ENCODE measurements at places on chromosomes 5 and 9.

- no peak for DNase-seq
Observed at GRCh38 chr5:54317511-54318260, 7.3 kb upstream of the ARL15 start.

DNA sequence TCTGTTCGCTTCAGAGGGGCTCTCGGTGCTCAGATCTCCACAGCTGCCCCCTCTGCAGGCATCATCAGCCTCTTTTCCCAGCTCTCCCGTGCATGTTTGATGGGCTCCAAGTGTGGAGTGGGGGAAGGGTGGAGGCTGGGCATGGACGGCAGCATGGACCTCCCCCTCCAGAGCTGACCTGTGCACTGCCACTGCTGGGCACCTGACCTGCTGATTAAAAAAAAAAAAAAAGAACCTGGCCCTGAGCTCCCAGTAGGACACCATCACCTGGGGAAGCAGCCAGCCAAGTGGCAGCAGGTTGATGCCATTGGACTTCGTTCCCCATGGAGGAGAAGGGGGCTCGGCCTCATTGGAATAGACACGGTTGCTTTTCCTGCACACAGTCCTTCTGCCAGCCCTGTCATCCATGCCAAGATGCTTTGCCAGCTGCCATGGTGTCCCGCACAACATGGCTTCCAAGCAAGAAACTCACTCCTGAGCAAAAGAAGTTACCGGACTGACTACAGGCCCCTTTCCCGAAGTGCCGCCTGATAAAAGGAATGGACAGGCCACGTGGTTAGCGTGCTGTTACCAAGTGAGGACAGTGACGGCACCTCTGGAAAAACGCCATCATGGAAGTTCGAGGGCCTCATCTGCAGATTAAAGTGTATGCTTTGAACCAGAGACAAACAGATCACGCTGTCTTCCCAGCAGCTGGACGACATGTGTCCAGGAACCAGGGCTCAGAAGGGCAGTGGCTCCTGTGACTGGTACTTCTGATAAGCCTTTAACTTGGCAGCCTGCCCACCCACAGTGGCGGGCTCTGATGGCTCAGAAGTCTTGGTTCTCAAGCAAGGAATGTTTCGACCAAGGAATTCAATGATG lies 14.7 kb upstream of the BRD3OS start:
- DNase-seq = no peak

GRCh38 chr9:33225319-33226147 lies 14.4 kb upstream of the SPINK4 start:
- no peak for DNase-seq

- no peak for DNase-seq
Observed at GRCh38 chr9:77926371-77926878, 105.2 kb downstream of the GNAQ start.

DNA sequence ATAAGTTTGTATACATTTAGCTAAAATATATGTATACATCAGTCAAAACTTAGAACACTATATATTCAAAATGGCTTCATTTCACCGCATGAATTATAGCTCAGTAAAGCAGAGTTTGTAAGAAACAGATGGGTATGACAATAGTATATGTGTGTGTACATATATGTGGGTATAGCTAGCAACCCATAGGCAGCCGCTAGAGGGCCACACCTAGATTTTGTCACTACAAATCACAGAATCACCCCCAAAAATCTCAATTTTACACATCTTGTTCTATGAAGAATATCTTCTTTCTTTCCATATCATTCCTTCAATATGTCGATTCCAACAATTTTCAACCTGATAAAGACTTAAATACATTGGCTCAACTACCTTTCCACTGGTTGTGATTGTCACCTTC lies 357.8 kb upstream of the CCNG1 start:
- no peak for DNase-seq

DNA sequence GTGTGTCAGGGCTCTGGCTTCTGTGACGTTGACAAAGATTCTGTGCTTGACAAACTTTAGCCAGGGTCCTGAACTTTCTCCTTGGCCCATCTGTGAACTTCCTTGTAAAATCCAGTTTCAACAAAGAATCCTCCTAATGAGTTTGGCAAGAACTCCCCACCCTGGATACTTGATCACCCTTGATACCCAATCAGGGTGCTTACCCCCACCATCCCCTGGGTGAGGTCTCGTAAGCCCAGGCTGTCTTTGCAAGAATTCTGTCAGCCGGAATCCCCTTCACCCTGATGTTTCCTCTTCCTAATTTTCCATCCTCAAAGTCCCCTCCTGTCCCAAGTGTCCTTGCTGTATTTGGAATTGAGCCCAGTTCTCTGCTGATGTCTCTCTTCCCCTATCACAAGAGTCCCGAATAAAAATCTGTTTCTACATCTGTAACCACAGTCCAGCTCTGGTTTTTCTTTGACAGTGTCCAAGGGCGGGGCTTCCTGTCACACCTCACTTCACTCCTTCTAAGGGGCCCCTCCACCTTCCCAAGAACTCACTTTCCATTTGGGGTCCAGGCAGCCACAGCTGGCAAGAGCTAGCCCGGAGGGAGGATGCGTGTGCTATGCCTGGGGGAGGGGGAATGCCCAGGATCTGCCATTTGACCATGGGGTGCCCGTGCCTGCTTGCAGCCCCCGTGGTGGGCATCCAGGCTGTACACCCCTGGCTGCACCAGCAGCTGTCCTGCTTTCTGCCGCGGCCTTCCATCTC lies 2.7 kb upstream of the CARD19 start:
- DNase-seq = peak; percentile 49

DNA sequence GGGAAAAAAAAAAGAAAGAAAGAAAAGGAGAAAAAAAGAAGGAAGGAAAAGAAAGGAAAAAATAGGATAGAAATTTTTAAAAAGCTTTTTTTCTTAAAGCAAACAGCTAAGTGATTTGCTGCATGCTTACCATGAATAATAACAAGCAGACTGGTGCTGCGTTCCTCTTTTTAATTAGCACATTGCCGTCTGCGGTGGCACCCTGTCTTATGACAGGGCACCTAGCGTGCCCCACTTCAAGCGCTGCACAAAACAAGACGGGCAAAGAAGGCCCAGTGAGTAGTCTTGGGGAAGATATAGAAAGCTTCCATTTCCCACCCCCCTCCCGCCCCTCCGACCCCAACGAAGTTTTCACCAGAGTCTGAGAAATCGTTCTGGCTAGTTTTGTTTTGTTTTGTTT lies 513.9 kb downstream of the ZNF608 start:
- DNase-seq = no peak

GRCh38 chr5:157327771-157328170 lies 61.8 kb downstream of the CYFIP2 start:
- DNase-seq = no peak

- no peak for DNase-seq
Observed at GRCh38 chr5:147169901-147170300, 64.9 kb upstream of the STK32A start.

- no peak for DNase-seq
Observed at GRCh38 chr5:109006129-109006528, 258.4 kb downstream of the FER start.
